ENCODE measurements at places on chromosomes 1 and 21.

DNA sequence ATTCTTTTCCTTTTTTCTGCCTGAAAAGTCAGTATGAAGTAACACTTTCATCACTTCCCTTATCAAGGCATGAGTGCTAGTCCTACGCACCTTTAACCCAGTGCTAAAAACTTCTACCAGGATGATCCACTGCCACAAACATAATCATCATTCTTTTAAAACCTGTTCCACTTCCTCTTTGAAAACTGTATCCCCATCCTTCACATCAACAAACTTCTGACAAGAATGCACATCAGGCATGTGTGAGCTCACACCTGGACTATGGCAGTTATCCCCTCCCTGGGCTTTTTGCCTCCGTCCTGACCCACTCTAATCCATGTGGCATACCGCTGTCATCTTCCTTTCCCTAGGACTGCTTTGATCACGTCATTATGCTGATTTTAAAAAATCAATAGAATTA, 70.2 kb downstream of the ESRRG start:
- no peak for DNase-seq

DNA sequence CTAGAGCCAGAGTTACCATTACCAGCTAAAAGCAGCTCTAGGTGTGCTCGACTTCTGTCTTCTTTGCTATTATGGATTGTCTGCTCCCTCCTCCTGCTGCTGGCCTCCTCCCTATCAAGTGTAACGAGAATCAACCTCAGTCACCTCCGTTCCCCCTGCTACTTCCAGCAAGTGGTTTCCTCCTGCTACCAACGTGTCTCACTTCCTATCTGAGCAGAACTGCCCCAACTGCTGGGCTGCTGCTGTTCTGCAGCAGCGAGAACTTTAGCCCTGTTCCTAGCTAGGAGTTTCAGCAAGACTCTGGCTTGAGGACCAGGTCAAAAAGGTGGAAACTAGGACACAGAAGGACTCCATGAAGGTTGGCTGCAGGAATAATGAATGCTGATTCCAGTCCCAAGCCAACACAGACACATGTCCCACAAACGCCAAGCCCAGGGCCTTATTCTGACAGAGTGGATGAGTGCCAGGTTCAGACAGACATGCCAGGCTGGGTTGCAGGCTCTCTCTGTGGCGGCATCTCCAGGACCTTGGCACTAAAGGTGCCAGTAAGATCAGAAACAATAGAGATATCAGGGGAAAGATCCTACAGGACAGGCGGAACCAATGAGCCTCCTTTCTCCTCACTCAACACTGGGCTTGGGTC, 46.9 kb downstream of the CD34 start:
- no peak for DNase-seq

DNA sequence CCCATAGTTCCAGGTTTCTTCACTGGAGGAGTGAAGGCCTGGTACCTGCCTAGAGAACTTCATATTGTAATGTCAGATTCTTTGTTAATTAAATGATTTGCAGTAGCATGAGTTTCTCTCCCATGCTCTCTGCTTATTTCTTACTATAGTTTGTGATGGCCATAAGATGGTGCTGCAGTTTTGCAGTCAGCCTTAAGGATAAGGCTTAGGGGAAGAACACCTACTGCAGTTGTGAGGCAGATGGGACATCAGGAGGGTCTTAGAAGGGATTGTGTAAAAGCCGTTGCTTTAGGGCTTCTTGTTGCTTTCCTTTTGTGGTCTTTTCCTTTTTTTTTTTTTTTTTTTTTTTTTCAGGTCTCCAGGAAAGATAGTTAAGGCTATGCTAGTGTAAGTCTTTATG, 61.8 kb downstream of the MACF1 start:
- peak; percentile 34 for DNase-seq

- DNase-seq, result peak; percentile 80
Observed at GRCh38 chr1:194067772-194068171, 881.4 kb upstream of the B3GALT2 start.
